ENCODE measurements at places on chromosomes 3 and 15.

GRCh38 chr3:130979117-130979516 is 47.5 kb downstream of the ASTE1 start:
- no peak for DNase-seq

DNA sequence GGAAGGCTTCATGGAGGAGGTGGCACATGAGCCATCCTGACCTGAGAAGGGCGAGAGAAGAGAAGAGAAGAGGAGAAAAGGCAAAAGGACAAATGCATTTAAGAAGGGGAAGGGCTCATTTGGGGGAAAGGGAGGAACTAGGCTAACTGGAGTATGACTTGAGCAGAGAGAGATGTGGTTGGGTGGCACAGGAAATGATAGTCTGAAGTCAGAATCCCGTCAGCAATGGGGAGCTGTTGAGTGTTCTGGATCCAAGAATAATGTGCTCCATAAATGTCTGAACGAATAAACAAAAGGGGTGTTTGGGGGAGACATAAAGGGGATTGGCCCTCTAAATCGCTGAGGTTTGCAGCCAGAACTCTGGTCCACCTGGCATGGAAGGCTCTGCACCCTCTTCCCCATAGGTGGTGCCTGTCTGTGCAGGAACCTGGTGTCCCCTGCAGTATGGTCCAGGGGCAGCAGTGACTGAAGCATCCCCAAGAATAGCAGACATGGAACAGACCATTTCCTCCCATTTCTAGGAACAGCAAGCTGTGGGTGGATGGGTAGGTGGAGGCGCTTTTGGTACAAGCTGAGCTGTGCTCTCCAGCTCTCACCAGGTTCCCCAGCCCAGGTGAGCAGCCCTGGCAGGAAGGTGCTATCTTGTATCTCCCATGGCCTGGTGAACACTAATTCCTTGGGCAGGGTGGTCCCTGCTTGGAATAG is 15.2 kb downstream of the CORO2B start:
- no peak for DNase-seq

DNA sequence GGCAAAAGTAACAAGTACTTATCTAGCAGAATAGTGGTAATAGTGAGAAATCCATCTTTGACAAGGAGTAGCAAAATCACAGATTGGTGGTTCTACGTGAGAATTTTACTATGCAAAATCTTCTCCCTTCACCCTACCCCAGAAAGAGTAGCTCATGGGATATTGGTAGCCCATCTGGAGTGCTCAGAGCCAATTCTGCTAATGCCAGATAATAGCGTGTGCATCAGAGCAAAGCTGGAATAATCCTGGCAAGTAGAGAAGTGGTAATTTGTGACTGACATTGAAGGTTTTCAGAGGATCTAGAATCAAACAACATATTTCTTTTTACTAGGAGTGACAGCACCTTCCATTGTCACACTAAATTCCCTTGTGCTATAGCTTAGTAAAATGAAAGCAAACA is 192.9 kb downstream of the ZBBX start:
- DNase-seq = no peak

GRCh38 chr3:16476636-16477035 is 36.9 kb downstream of the RFTN1 start:
- DNase-seq = peak; percentile 6
